ENCODE measurements at places on chromosomes 4 and X.
A peak's percentile ranks its signal among the peaks of the same experiment; 100 is the strongest.

GRCh38 chr4:164621886-164622521 lies 131.9 kb upstream of the SMIM31 start:
- DNase-seq = no peak

GRCh38 chrX:28099166-28099565 lies 117.9 kb upstream of the DCAF8L1 start:
- no peak for DNase-seq

DNA sequence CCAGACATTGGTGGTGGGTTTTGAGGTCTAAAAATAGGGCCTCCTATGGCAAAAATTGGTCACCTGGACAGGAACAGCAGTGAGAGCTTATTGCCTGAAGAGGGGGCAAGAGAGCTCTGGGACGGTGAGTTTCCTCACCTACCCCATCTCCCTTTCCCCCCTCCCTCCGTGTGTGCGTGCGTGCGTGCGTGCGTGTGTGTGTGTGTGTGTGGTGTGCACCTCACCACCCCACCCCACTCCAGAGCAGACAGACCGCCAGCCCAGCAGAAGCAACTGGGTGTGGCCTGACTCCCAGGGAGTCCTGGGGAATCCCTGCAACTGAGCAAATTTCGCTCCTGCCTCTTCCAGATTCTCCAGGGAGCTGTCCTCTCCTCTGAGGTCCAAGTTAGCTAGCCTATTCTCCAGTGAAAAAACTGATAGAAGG lies 44.7 kb downstream of the PRPS1 start:
- DNase-seq = peak; percentile 77

DNA sequence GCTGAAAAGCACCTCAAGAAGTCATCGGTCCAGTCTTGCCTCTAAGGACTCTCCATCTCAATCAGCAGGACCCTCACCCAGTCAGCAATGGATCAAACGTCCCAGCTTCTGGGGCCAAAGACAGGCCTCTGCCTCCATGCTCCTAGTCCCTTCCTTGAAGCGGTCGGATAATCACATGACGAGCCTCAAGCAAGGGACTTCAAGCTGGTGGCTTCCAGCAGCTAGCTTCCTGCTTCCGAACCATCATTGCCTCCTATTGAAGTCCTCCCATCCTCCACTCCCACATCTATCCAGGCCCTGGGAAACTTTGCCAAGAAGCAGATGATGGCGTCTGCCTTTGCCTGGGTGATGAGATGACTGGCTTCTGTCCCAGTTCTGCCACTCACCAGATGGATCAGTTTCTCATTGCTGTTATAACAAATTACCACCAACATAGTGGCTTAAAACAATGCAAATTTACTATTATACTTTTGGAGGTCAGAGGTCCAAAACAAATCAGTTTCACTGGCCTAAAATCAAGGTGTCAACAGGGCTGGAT lies 135.2 kb upstream of the MAMLD1 start:
- DNase-seq = no peak

DNA sequence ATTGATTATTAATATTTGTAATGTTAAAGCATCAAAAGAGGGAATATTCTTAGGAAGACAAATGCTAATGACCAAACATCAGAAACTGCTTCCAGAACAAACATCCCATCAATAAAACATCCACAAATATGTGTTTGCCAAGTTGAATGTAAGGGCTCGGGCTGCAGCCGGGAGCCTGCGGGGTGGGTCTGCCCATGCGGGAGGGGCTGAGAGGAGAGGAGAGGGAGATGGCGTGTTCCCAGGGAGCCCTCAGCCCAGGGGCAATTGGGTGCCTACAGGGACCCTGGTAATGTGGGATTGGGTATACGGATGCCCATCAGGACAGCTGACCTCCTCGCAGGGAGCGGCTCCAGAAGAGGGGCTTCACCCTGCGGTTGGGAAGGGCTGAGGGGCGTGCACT lies 38.4 kb upstream of the PSAPL1 start:
- DNase-seq = no peak

DNA sequence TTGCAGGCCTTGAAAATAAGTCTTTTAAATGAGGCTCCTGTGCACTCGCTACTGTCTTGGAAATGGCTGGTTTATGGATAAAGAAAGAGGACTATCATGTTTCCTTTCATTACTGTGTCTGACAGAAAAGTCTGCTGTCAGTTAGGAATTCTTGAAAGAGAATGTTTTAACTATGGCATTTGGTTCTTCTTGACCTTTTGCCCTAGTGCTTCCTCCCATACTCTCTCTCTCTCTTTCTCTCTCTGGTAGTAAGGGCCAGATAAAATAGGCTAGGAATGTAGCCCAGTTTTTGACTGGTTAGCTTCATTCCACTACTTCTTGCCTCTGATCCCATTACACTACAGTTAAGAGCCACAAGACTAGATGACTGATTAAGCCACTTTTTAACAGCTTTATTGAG lies 29.8 kb downstream of the YY2 start:
- DNase-seq = no peak

GRCh38 chr4:147610686-147611085 lies 6.5 kb upstream of the TMEM184C start:
- DNase-seq = no peak

- DNase-seq = no peak
These were observed 53.7 kb upstream of the TMPRSS11F start for GRCh38 chr4:68183417-68183816.

Data from activated T-helper 1 cell treated with Interleukin-2 at 50 U/mL for 16 hours (primary cell).